ENCODE measurements at places on chromosomes 3 and 15.

DNA sequence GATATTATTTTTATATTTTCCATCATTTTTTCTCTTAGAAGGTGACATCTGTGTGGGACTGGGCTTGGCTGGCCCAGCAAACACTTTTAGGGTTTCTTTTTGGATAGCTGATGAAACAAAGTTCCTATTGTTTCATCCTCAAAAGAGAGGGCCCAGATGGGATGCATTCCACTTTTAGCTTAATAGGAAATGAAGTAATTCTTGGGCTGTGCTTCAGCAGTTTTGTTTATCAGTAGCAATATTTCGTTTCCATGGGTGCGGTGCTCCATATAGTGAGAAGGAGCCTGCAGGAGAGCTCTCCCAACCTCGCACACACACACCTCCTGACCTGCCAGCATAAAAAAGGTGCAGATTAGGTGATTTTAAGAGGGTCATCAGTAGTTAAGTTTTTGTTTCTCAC, 147.5 kb downstream of the AKAP13 start:
- ATAC-seq = peak; percentile 74

DNA sequence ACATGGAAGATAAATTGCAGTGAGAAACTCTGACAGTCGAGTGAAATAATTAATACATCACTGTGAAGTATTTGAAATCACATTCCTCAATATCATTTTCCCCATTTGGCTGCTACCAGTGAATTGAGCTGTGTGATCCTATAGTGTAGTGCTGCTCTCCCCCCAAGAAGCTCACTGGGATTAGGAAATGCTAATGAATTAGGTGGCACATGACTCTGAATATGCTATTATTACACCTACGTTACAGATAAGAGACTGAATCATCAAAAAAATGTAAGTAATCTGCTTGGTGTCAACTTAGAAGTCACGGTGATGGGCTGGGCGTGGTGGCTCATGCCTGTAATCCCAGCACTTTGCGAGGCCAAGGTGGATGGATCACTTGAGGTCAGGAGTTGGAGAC, 34.7 kb upstream of the SYNM start:
- no peak for ATAC-seq

DNA sequence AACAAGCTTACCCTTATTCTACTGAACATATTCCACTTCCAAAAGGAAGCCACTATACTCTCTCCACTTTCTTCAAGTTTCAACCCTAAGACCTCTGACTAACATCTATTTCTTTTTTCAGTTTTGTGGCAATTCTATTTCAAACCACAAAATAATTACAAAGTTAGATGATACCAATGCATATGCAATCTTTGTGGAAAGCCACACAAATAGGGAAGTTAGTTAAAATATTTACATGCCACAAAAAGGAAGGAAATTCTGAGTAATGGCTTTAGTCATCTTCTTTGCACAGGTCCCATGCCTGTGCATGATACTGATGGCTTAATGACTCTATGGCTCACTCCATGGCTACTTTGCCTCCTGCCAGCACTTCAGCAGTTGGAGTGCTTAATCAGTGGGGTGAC, 57.0 kb upstream of the MCTP2 start:
- ATAC-seq = no peak

DNA sequence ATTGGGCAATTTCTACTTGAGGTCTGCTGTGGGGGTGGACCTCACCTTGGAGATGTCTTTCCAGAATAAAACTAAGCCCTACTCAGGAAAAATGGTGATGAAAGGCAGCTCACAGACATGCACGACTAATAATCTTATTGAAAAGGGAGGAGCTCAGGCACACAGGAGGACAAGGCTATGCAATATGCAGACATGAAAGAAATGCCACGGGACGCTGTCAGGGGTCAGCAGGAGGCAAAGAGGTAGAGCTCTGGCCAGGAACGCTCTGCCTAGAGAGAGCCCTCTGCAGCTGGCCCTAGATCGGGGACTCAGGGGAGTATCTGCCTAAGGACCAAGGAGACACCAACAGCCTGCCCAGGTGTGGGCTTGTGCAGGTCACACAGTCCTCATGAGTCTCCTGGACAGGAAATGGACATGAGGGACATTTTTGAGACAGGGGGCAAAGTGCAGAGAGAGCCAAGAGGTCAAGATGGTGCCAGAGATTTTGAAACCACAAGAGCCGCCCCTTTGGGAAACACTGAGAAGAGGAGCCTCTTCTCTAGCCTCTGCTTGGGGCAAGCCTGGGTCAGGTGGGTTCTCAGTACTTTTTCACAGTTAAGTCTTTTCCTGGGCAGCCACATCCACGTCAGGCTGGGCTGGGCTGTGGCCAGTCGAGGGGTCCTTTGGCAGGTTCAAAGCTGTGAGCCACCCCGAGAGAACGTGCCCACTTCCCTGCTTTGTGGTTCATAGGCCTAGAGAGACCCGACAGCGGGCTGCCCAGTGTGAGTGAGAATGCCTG, 23.2 kb downstream of the EAF1 start:
- no peak for ATAC-seq

DNA sequence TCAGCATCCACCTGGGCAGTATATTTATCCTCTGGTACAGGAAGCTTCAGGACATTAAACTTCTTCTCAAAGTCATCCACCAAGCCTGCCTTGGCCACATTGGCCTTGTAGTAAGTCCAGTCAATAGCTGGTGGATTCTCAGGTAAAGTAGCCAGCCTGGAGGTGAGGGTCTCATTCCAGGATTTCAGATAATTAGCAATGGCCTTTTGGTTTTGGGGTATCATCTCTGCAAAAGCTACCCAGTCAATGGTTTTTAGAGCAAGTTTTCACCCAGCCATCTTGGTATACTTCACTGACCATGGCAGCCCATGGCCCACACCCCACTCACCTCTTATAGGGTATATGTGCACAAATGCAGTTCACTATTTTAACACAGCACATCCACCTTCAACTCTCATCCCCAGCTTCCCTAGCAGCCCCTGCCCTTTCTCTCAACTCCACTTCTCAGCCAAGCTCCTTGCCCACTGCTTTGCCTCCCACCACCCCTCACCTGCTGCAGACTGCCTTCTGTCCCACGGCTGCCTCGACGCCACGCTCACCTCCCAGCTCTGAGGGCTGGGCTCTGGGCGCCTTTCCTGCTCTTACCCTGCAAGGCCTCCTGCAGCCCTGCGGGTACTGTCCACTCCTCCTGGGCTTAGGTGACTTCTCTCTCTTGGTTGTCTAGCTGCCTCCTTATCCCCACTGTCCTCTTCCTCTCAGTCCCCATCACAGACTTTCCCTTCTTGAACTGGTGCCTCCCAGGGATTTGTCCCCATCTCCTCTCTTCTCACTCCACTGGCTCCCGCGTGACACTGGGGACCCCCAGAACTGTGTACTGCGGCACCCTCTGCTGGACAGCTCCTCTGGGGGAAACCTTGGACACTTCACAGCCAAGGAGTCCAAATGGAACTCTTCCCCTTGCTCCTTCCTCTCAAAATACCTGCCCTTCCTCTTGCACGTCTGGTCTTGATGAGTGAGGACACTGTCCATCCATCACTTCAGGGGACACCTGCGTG, 1.7 kb upstream of the TGM5 start:
- ATAC-seq = peak; percentile 33

- no peak for ATAC-seq
Measured at GRCh38 chr3:17420668-17421067, 321.8 kb downstream of the TBC1D5 start.

DNA sequence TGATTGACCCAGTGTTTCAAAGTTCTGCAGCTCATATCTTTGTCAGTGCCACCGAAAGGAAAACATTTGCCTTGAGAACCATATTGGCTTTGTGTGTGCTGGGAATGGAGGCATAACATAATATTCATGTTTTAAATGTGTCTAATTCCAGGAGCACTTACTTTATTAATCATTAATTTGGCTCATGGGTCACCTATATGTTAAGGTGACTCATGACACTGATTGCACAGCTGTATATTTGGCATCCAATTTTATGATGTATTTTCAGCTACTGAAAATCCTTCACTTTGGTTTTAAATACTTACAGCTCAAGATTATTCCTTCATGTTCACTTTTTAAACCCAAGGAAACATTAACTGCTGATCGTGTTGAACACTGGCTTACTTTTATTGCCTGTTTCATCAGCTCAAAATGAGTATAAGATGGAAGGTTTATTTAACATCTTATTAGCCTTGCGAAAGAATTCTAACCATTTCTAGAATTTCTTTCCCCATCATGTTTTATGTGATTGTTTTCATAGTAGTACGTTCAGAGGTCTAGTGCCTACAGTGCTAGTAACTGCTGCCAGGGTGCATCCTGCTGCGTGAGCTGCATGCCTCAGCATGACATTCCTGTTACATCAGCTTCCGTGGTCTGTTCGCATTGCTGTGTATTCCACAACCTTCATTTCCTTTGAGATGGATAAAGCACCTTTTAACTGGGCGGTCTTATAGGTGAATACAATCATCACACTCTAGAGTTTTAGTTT, 63.7 kb downstream of the LRCH3 start:
- peak; percentile 64 for ATAC-seq

DNA sequence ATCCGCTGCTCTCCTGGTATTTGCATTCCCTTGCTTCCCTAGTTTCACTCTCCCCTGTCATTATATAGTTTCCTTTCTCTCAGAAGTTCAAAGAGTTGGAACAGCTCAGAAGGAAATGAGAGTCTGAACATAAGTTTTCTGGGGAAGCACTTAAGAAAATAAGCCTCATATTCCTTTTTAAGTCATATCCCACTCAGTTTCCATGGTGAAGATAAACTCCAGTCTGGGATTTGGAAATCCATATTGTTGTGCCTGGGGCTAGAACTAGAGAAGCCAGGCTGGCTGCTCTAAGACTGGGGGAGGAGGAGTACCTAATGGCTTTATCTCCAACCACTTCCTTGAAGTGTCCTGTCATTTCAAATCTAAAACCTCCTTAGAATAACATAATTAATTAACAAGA, 134.2 kb upstream of the ALCAM start:
- ATAC-seq = no peak

- ATAC-seq = no peak
Measured at GRCh38 chr15:63473007-63473748, 31.2 kb upstream of the USP3 start.

DNA sequence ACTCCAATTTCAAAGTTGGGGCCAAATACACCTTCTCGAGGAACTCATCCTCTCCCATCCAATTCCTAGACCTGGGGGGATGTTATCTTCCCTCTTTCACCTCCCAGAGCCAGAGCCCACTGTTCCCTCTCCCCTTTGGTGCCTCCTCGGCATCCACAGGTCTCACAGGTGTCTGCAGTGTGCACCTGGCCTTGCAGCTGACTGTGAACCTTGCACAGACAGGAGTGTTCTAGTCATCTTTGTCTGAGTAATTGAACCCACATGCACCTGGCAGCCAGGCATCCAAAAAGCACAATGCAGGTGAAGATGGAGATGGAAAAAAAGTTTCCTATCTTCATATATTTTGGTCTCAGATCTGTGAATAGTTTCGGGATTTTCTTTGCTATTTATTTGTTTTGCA, 30.8 kb downstream of the PCOLCE2 start:
- ATAC-seq = no peak

- ATAC-seq = no peak
Measured at GRCh38 chr3:30535525-30535924, 70.9 kb upstream of the TGFBR2 start.

- peak; percentile 58 for ATAC-seq
Measured at GRCh38 chr3:133894353-133895207, 1.1 kb downstream of the RAB6B start.

DNA sequence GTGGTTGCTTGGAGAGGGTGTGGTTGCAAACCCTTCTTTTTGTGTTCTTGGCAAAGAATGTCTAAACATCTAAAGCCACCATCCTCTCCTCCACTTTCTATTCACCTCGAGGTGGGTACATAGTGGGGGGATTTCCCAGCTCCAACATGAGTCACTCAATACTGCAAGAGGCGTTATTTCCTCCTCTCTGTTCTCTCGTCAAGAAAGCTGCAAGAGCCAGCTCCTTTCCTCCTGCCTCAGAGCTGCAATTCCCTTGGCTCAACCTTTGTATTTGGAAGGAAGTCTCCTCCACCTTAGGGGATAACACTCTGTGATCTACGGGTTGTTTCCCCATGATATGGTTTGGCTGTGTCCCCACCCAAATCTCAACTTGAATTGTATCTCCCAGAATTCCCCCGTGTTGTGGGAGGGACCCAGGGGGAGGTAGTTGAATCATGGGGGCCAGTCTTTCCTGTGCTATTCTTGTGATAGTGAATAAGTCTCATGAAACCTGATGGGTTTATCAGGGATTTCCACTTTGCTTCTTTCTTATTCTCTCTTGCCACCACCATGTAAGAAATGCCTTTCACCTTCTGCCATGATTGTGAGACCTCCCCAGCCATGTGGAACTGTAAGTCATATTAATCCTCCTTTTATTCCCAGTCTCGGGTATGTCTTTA, 138.4 kb downstream of the PLCL2 start:
- no peak for ATAC-seq

DNA sequence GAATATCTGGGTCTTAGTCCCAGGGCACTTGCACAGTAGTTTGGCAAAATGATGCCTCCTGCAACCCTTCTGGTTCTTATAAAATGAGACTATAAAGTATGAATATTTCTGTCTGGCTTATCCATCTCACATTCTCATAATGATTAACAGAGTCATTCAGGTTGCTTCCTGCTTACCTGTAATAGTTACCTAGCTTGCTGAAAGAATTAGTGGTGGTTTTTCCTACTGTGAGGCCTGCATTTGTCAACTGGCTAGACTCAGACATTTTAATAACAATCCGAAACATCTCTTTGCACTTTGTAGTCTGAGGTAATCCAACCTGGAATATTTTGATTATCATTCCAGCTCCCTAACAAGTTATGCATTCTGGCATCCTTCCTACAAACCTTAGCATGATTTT, 75.6 kb upstream of the POU1F1 start:
- no peak for ATAC-seq

GRCh38 chr15:44069489-44069888, 125.6 kb downstream of the FRMD5 start:
- ATAC-seq = no peak

GRCh38 chr3:162391301-162391700, 894.7 kb downstream of the OTOL1 start:
- peak; percentile 57 for ATAC-seq

GRCh38 chr3:140332131-140332530, 345.7 kb upstream of the TRIM42 start:
- ATAC-seq = no peak

GRCh38 chr15:52050416-52050815, 31.4 kb downstream of the MAPK6 start:
- peak; percentile 74 for ATAC-seq

- ATAC-seq = no peak
Measured at GRCh38 chr3:37592328-37592727, 269.4 kb upstream of the CTDSPL start.

GRCh38 chr3:115148142-115148790, 1.2 kb upstream of the ZBTB20 start:
- ATAC-seq = no peak

GRCh38 chr3:16286751-16287543, 21.9 kb downstream of the OXNAD1 start:
- no peak for ATAC-seq

GRCh38 chr15:39453620-39454019, 127.3 kb upstream of the THBS1 start:
- ATAC-seq = no peak
